HFFc6 (cell line): ENCODE measurements at places on chromosomes 12 and 14. TPM values are rescaled to one million over a fixed set of nuclear protein-coding genes. Genes with fewer than 3 reads are reported as not detected.
A peak's percentile ranks its signal among the peaks of the same experiment; 100 is the strongest.

- H3K4me1 ChIP-seq, result peaks cover 52% of the 10 kb centered on the region
- H3K27ac ChIP-seq, result peak overlapping the region; percentile 47
- H3K4me3 ChIP-seq, result peak overlapping the region; percentile 13; the same call in 1 of the 2 replicates
- peaks cover 40% of the 10 kb centered on the region for H3K36me3 ChIP-seq
- H3K27me3 ChIP-seq, result peaks cover 8% of the 10 kb centered on the region
Measured at GRCh38 chr12:12926571-12927071, 25.3 kb downstream of the GPRC5D start.

DNA sequence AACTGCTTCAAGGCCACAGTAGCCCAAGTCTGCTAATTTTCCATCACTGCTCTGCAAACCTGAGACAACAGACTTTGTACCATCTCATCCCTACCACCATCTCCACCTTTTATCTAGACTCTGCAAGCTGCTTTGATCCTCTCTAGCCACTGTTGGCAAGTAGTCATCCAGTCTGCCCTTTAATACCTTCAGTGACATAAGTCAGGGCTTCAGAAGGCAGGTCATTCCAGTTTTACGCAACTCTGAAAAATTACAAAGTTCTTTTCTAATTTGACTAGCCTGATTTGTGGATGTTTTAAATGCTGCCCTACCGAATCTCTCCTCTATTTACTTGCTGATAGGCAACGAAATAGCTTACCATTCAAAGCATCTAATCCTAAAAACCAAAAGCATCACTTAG is 2.8 kb downstream of the FERMT2 start:
- DNase-seq, result no peak
- H3K27ac ChIP-seq, result peak overlapping the region; percentile 57
- H3K4me3 ChIP-seq, result peak overlapping the region; percentile 95
- H3K36me3 ChIP-seq, result peaks cover 49% of the 10 kb centered on the region

DNA sequence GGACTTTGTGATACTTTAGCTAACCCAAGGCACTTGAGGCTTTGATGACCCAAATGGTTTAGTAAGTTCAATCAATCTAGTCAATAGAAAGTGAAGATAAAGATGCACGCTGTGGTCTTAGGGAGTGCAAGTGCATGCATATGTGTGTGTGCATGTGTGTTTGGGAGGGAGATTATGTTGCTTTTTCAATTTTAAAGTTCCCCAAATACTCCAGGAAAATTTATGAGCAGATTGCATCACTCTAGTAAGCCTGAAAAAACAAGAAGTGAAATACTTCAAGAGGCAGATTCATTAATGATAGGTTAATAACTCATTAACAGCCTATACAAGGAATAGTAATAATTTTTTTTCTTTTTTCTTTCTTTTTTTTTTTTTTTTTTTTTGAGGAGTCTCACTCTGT is 12.4 kb upstream of the SIX1 start:
- H3K27me3 ChIP-seq, result peaks cover 2% of the 10 kb centered on the region
- no peak for DNase-seq
- peaks cover 24% of the 10 kb centered on the region for H3K4me1 ChIP-seq

The MAP1LC3B2 gene
- 1.7 to 3.5 TPM (median 2.0 TPM) in 3 replicates for total RNA-seq

The AJUBA gene
- 68.1 to 80.2 TPM (median 74.4 TPM) in 3 replicates for total RNA-seq

The CTSG gene
- total RNA-seq, result not detected in 3 replicates

The TAMALIN gene
- total RNA-seq, result 0.24 to 0.79 TPM (median 0.54 TPM) in 3 replicates

GRCh38 chr12:13178568-13179210 is 17.8 kb upstream of the EMP1 start:
- peaks cover 80% of the 10 kb centered on the region for H3K4me1 ChIP-seq
- DNase-seq, result no peak
- H3K4me3 ChIP-seq, result peak overlapping the region; percentile 64
- H3K36me3 ChIP-seq, result no peaks in the 10 kb centered on the region

GRCh38 chr12:116188581-116188980 is 88.9 kb downstream of the MED13L start:
- no peak overlapping the region; the same call in 1 of the 2 replicates for H3K27ac ChIP-seq
- no peak for DNase-seq
- H3K4me3 ChIP-seq, result no peak overlapping the region
- peaks cover 78% of the 10 kb centered on the region for H3K4me1 ChIP-seq
- H3K36me3 ChIP-seq, result no peaks in the 10 kb centered on the region

GRCh38 chr12:87171356-87171755 is 857.8 kb downstream of the C12orf50 start:
- DNase-seq, result no peak
- no peak overlapping the region for H3K4me3 ChIP-seq
- H3K36me3 ChIP-seq, result peaks cover 6% of the 10 kb centered on the region; the same call in 1 of the 2 replicates
- H3K27ac ChIP-seq, result no peak overlapping the region
- no peaks in the 10 kb centered on the region for H3K4me1 ChIP-seq
- H3K27me3 ChIP-seq, result no peaks in the 10 kb centered on the region

The KDM5A gene
- total RNA-seq, result 48.6 to 55.0 TPM (median 53.4 TPM) in 3 replicates

- H3K27ac ChIP-seq, result no peak overlapping the region
- H3K4me1 ChIP-seq, result peaks cover 33% of the 10 kb centered on the region
Measured at GRCh38 chr14:32023540-32023939, 53.6 kb upstream of the ARHGAP5 start.

The ARMH4 gene
- 2.6 to 5.0 TPM (median 4.4 TPM) in 3 replicates for total RNA-seq

DNA sequence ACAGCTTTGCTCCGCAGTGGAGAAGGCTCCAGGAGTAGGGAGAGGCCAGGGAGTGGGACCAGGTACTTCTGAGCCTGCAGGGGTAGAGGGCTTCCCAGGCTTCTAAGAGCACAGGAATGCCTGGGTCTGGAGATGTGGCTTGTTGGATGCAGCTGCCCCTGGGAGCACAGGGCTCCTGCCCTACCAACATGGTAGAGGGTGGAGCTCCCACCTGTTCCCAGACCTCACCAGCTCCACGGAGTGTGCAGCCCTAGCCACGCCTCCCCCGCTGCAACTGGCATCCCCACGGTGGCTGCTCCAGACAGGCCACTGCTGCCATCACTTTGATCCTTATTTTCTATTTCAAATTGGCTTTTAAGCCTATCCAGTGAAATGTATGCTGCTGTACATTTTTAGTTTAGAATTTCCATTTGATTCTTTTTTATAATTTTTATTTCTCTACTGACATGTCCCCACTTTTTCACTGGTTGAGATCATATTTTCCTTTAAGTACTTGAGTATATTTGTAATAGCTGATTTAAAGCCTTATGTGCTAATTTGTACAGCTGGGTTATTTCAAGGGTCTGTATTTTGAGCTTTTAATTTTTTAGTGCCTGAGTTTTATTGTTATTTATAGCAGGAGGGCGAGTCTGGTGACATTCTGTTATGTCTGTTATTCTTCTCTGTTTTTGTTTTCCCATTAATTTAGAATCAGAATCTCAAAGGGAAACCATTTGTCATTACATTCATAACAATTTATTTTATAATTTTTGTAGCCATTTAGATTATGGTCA is 78.0 kb downstream of the DERA start:
- H3K27me3 ChIP-seq, result peaks cover 2% of the 10 kb centered on the region
- no peak overlapping the region for H3K4me3 ChIP-seq
- H3K4me1 ChIP-seq, result peaks cover 16% of the 10 kb centered on the region
- H3K27ac ChIP-seq, result no peak overlapping the region

The RBP5 gene
- not detected in 2 replicates for total RNA-seq

The GPX2 gene
- not detected in 3 replicates for total RNA-seq

GRCh38 chr14:101451166-101451565 is 110.1 kb upstream of the DIO3 start:
- no peaks in the 10 kb centered on the region for H3K36me3 ChIP-seq
- no peaks in the 10 kb centered on the region for H3K4me1 ChIP-seq
- no peak for DNase-seq
- H3K27me3 ChIP-seq, result peaks cover 27% of the 10 kb centered on the region
- no peak overlapping the region for H3K4me3 ChIP-seq
- H3K27ac ChIP-seq, result no peak overlapping the region

DNA sequence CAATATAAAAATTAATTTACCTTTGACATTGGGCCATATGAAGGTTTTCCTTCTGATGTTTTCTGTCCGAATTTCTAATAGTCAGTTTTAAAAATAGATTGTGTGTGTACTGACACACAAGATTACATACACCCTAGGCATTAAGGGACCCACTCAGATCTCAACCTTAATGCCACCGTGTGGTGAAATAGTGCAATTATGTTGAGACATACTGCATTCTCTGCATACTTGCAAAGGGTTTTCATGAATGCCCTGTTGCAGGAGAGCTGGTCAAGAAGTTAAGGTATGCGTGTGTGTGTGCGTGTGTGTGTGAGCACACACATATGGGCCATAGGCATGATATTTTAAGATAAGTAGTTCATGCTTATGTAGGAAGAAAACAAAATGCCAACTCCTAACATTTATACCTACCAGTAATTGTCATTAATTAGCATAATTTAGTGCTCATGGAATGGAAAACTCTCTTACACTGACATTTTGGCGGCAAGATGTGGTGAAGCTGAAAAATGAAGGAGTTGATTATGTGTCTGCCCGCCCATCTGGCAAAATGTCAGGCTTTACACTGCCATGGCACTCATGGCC is 58.8 kb downstream of the PIK3C2G start:
- H3K27ac ChIP-seq, result no peak overlapping the region
- no peaks in the 10 kb centered on the region for H3K36me3 ChIP-seq
- H3K27me3 ChIP-seq, result peaks cover under 1% of the 10 kb centered on the region; the same call in 1 of the 2 replicates
- no peak overlapping the region for H3K4me3 ChIP-seq

DNA sequence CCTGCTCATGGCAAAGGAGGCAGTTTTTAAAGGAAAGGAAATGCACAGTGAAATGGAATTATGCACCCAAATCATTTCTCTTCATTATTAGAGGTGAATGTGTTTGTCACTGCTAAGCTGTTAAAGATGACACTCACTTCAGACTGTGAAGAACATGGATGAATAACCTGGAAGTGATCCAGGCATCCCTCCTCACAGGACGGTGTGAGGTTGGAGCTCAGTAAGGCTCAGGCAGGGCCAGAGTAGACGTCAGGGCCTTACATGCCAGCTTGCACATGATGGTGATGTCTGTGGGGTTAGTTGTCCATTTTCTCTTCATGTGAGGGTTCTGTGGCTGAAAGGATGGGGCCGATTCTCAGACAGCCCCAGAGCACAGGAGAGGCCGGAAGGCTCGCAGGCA is 273.1 kb downstream of the PCNX1 start:
- no peaks in the 10 kb centered on the region for H3K4me1 ChIP-seq
- no peak overlapping the region for H3K27ac ChIP-seq
- no peaks in the 10 kb centered on the region for H3K36me3 ChIP-seq
- no peak for DNase-seq
- H3K4me3 ChIP-seq, result no peak overlapping the region

- H3K27me3 ChIP-seq, result peaks cover 23% of the 10 kb centered on the region
- H3K4me3 ChIP-seq, result peak overlapping the region; percentile 81
- peak; percentile 39 for DNase-seq
Measured at GRCh38 chr12:57240066-57240921, 10.7 kb downstream of the STAC3 start.

DNA sequence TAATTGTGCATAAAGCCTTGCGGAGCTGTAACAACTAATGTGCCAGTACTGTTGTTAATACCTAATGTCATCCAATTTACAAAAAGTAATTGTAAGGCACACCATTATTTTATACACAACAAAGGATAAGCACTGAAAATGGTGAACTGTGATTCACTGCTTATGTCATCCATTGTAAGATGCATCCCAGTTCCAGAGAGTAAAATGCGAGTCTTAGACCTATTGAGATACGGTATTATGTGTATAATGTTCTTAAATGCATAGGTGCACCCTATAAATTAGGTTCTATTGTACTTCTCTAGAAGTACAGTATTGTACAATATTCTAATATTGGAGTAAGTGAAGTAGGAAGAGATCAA is 406 bp downstream of the PARP2 start:
- H3K36me3 ChIP-seq, result peaks cover 15% of the 10 kb centered on the region
- no peaks in the 10 kb centered on the region; the same call in 1 of the 2 replicates for H3K27me3 ChIP-seq
- peaks cover 16% of the 10 kb centered on the region for H3K4me1 ChIP-seq
- H3K4me3 ChIP-seq, result peak overlapping the region; percentile 94

The RNF41 gene
- 71.3 to 103 TPM (median 84.1 TPM) in 3 replicates for total RNA-seq

DNA sequence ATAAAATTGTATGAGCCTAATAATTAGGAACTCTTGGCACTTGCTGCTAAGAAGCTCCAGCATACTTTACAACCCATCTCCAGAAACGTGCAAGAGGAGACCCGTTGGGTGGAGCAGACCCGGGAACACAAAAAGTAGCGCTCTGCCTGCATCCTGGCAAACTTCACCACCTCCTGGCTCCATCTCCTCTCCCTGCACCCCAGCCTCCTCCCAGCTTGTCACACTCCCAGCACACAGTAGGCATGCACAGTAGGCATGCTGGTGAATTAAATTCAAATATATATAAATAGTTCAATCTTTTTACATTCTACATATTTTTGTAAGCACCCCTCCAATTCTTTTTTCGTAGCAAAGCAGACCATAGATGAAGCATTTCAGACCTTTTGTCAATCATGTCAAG is 1.2 kb downstream of the VSIG10 start:
- H3K4me3 ChIP-seq, result peak overlapping the region; percentile 92
- peak overlapping the region; percentile 81 for H3K27ac ChIP-seq
- no peaks in the 10 kb centered on the region for H3K36me3 ChIP-seq
- DNase-seq, result no peak
- H3K4me1 ChIP-seq, result peaks cover 21% of the 10 kb centered on the region
- no peaks in the 10 kb centered on the region for H3K27me3 ChIP-seq

- no peak for DNase-seq
- H3K36me3 ChIP-seq, result no peaks in the 10 kb centered on the region
- peaks cover 1% of the 10 kb centered on the region; the same call in 1 of the 2 replicates for H3K27me3 ChIP-seq
- no peak overlapping the region for H3K4me3 ChIP-seq
Measured at GRCh38 chr14:90890322-90891020, 74.2 kb upstream of the TTC7B start.

GRCh38 chr12:123102366-123102765 is 48.5 kb downstream of the PITPNM2 start:
- no peak overlapping the region for H3K4me3 ChIP-seq
- peaks cover 10% of the 10 kb centered on the region; the same call in 1 of the 2 replicates for H3K4me1 ChIP-seq

DNA sequence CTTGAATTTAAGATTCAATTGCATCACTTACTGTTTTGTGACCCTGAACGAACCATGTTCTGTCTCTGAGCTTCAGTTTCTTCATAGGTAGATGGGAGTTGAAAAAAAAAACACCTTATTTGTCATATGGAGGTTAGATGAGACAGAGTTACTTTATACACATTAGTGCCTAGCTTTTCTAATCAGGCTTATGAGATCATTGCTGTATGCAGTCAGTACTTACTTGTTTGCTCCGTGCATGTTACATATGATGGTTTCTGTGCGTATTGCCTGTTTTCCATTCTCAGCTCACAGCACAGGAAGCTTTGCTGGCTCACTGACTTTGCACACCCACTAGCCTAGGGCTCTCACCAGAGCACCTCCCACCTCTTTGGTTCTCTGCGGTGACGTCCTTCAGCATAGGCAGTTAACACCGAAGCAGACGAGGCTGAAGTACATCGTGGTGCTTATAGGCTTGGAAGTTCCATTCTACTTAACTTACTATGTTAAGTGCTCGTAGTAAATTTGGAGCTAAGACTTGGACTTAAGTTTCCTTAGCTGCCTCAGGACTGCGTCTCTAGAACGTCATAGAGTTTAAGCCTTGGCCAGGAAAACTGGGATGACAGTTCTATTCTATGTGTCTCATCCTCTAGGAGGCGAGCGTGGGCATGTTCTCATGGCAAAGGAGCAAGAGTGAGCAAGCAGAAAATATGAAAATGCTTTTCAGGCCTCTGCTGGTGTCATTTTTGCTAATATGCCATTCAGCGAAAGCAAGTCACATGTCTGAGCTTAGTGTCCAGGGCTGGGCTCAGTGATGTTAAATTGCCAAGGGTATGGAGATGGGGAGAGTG is 57.3 kb downstream of the NRXN3 start:
- no peak overlapping the region for H3K4me3 ChIP-seq
- no peaks in the 10 kb centered on the region for H3K36me3 ChIP-seq
- no peak for DNase-seq
- peaks cover 2% of the 10 kb centered on the region; the same call in 1 of the 2 replicates for H3K27me3 ChIP-seq

The INHBE gene
- 0.15 to 0.34 TPM (median 0.21 TPM) in 3 replicates for total RNA-seq

The ENDOU gene
- 0.11 to 0.22 TPM (median 0.11 TPM) in 3 replicates for total RNA-seq

- peak; percentile 13 for DNase-seq
- no peaks in the 10 kb centered on the region for H3K36me3 ChIP-seq
- no peak overlapping the region for H3K4me3 ChIP-seq
- H3K27me3 ChIP-seq, result peaks cover 30% of the 10 kb centered on the region
- H3K27ac ChIP-seq, result peak overlapping the region; percentile 37; the same call in 1 of the 2 replicates
- H3K4me1 ChIP-seq, result peaks cover 13% of the 10 kb centered on the region; the same call in 1 of the 2 replicates
Measured at GRCh38 chr12:52370926-52371608, 3.8 kb upstream of the KRT85 start.
